H1 (cell line): ENCODE measurements at places on chromosomes 5 and 9. TPM values are rescaled to one million over a fixed set of nuclear protein-coding genes. Genes with fewer than 3 reads are reported as not detected.

DNA sequence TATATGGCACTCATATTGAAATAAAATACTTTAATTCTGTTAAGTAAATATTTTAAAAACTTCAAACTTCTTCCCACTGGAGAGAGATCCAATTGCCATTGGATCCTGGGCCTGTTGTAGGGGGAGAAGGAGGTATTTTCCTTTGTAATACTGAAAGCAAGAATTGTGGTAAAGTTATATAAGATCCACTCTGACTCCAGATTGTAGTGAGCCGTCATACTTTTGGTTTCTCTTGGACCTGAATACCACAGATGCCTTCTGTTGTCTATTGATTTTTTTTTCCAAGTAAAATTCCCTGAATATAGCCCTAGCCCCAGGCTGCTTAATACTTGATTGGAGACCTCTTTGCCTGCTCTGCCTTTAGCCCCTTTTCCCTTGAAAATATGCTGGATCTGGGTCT is 86.9 kb downstream of the ATG10 start:
- H3K4me1 ChIP-seq = peaks cover 6% of the 10 kb centered on the region
- no peak overlapping the region for H3K27ac ChIP-seq
- H3K36me3 ChIP-seq = no peaks in the 10 kb centered on the region
- no peak for DNase-seq
- no peak overlapping the region for H3K4me3 ChIP-seq

The PAXX gene
- total RNA-seq = 40.8 and 43.4 TPM in 2 replicates

The PIP5K1B gene
- total RNA-seq = 6.1 and 7.7 TPM in 2 replicates

GRCh38 chr9:134320126-134320867 is 6.0 kb upstream of the RXRA start:
- no peaks in the 10 kb centered on the region for H3K36me3 ChIP-seq
- no peak for DNase-seq
- no peak overlapping the region for H3K27ac ChIP-seq
- peaks cover 5% of the 10 kb centered on the region; the same call in 1 of the 2 replicates for H3K27me3 ChIP-seq
- H3K4me1 ChIP-seq = peaks cover 12% of the 10 kb centered on the region

- no peaks in the 10 kb centered on the region for H3K36me3 ChIP-seq
- no peak for DNase-seq
- H3K27me3 ChIP-seq = no peaks in the 10 kb centered on the region
- H3K4me3 ChIP-seq = no peak overlapping the region
- H3K27ac ChIP-seq = no peak overlapping the region
Measured at GRCh38 chr5:65753189-65753588, 31.2 kb downstream of the NLN start.

The GABRB2 gene
- total RNA-seq = 0.88 and 1.9 TPM in 2 replicates

- no peaks in the 10 kb centered on the region for H3K27me3 ChIP-seq
- H3K4me3 ChIP-seq = no peak overlapping the region
- H3K27ac ChIP-seq = no peak overlapping the region
- H3K36me3 ChIP-seq = no peaks in the 10 kb centered on the region
- no peaks in the 10 kb centered on the region for H3K4me1 ChIP-seq
- DNase-seq = no peak
Measured at GRCh38 chr9:72338631-72339030, 26.4 kb downstream of the ZFAND5 start.

The CEL gene
- total RNA-seq = 2.5 and 3.4 TPM in 2 replicates

GRCh38 chr5:14115323-14115895 is 27.7 kb upstream of the TRIO start:
- no peaks in the 10 kb centered on the region; the same call in 1 of the 2 replicates for H3K4me1 ChIP-seq
- no peak overlapping the region for H3K27ac ChIP-seq
- H3K4me3 ChIP-seq = no peak overlapping the region
- DNase-seq = no peak

DNA sequence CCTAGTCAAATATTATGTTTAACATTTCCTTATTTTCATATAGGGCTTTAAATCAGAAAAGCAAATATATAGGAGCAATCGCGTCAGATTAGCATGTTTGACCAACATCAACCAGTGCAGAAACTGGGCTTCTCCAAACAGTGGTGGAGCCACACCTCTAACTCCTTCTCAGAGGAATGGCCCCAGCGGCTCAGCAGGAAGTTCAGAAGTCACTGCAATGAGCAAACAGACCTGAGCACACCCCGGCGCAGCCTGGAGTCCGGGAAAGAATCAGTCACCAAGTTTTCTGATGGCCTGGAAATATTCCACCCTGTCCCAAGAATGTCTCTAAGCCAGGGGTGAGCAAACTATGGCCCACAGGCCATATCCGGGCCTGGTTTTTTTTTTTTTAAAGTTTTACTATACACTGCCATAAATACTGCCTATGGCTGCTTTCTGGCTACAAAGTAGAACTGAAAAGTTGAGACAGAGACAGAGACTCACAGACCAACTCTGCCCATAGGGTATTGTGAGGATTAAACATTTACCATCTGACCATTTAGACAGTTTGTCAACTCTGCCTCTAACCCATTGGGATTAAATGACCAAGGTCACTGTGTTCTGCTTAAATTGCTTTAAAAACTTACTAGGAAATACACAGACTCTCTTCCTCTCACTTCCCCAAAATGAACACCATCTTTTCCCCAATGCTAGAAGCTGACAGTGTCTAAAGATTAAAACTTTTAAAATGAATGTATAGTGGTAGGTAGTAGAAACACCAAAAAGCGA is 5.4 kb downstream of the GOLM1 start:
- no peaks in the 10 kb centered on the region for H3K27me3 ChIP-seq
- H3K36me3 ChIP-seq = no peaks in the 10 kb centered on the region
- no peak for DNase-seq
- H3K4me1 ChIP-seq = no peaks in the 10 kb centered on the region; the same call in none of the 2 replicates

The THBS4 gene
- total RNA-seq = 12.8 and 14.2 TPM in 2 replicates

The IL31RA gene
- total RNA-seq = not detected in 2 replicates

- H3K4me3 ChIP-seq = no peak overlapping the region
- no peak overlapping the region for H3K27ac ChIP-seq
- DNase-seq = no peak
- no peaks in the 10 kb centered on the region for H3K4me1 ChIP-seq
- H3K36me3 ChIP-seq = no peaks in the 10 kb centered on the region
Measured at GRCh38 chr5:68382640-68383039, 167.1 kb downstream of the PIK3R1 start.

- no peak overlapping the region for H3K27ac ChIP-seq
- no peaks in the 10 kb centered on the region for H3K36me3 ChIP-seq
- no peaks in the 10 kb centered on the region for H3K27me3 ChIP-seq
- no peak for DNase-seq
- no peaks in the 10 kb centered on the region for H3K4me1 ChIP-seq
Measured at GRCh38 chr9:12503606-12504122, 189.5 kb upstream of the TYRP1 start.

DNA sequence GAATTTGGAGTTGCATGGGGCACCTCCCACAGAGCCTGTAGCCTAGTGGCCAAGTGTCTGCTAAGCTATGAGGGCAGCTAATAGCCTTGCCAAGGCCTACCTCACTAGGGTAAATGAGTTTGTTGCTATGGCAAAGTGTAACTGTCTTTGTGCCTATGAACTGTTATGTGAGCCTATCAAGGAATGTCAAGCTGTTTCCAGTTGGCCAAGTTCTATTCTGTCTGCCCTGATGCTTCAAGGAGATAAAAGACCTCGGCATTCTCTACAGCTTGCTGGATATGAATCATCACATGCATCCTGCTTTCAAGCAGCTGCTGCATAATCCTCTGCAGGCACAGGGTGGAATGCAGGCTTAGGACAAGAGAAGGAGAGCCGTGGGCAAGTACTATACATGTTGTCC is 69.8 kb upstream of the CCDC112 start:
- no peak overlapping the region for H3K27ac ChIP-seq
- H3K4me1 ChIP-seq = peaks cover 5% of the 10 kb centered on the region; the same call in 1 of the 2 replicates
- no peak overlapping the region for H3K4me3 ChIP-seq
- no peak for DNase-seq
- H3K36me3 ChIP-seq = no peaks in the 10 kb centered on the region
- no peaks in the 10 kb centered on the region for H3K27me3 ChIP-seq

GRCh38 chr5:120628156-120628555 is 164.1 kb downstream of the PRR16 start:
- H3K27ac ChIP-seq = no peak overlapping the region
- H3K4me1 ChIP-seq = no peaks in the 10 kb centered on the region
- no peak overlapping the region for H3K4me3 ChIP-seq
- no peaks in the 10 kb centered on the region for H3K27me3 ChIP-seq
- DNase-seq = no peak

The TTC33 gene
- 12.0 and 12.6 TPM in 2 replicates for total RNA-seq

DNA sequence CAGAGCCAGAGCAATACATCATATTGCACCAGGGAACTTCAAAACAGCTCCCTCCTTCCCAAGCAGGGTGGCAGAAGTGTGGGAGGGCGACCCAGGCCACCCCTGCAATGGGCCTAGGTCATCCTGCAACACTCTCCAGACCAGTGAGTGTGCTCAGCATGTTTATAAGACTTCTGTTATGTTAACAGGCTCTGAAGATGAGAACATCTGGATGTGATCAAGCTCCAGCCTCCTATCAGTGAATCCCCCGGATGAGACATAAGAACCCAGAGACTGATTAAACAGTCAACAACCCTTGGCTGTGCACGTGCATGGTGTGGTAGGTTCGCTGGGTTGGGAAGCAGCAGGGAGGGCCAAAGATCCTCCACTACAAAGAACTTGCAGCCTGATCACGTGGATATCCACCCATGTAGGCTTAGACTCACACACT is 63.3 kb downstream of the ABCA1 start:
- H3K27ac ChIP-seq = no peak overlapping the region
- peaks cover 38% of the 10 kb centered on the region for H3K4me1 ChIP-seq
- no peak for DNase-seq
